ENCODE measurements at places on chromosomes 4 and X.
A peak's percentile ranks its signal among the peaks of the same experiment; 100 is the strongest.

DNA sequence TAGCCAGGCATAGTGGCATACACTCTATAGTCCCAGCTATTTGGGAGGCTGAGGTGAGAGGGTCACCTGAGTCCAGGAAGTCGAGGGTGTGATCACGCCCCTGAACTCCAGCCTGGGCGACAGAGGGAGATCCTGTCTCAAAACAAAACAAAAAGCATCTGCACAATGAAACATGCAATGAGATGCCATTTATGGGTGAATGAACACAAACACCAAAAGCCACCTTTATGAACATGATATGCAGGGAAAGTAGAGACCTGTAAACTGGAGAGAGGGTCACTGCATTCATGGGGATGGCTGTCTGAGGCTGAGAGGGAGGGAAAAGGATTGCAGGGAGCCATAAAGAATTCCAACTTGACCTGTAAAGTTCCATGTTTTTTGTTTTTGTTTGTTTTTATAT is 70.7 kb downstream of the EVC start:
- H3K36me3 ChIP-seq, result no peaks in the 10 kb centered on the region
- DNase-seq, result peak; percentile 7
- no peak overlapping the region for H3K4me3 ChIP-seq
- no peaks in the 10 kb centered on the region for H3K4me1 ChIP-seq
- H3K27me3 ChIP-seq, result no peaks in the 10 kb centered on the region
- no peak overlapping the region for H3K27ac ChIP-seq

GRCh38 chr4:25123236-25123635 is 37.0 kb downstream of the SEPSECS start:
- H3K4me1 ChIP-seq, result peaks cover 10% of the 10 kb centered on the region
- H3K27me3 ChIP-seq, result no peaks in the 10 kb centered on the region
- peaks cover 15% of the 10 kb centered on the region for H3K36me3 ChIP-seq
- no peak overlapping the region for H3K4me3 ChIP-seq
- no peak overlapping the region for H3K27ac ChIP-seq

DNA sequence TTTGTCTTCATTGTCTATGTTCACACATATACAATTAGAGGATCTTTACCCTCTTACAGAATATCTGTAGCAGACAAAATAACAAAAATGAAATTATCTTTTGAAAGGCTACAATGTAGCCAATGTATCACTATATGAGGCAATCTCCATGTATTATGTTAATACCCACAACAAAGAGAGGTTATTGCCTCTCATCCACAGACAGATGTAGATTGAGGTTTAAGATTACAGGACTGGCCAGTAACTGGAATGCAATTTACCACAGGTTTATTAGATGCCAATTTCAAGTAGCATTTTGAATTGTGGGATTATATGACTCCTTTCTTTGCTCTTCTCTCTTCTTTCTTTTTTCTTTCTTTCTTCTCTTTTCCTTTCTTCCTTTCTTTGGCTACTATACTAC is 242.6 kb downstream of the ANKRD50 start:
- H3K36me3 ChIP-seq, result no peaks in the 10 kb centered on the region
- no peaks in the 10 kb centered on the region for H3K4me1 ChIP-seq
- no peak overlapping the region for H3K4me3 ChIP-seq

DNA sequence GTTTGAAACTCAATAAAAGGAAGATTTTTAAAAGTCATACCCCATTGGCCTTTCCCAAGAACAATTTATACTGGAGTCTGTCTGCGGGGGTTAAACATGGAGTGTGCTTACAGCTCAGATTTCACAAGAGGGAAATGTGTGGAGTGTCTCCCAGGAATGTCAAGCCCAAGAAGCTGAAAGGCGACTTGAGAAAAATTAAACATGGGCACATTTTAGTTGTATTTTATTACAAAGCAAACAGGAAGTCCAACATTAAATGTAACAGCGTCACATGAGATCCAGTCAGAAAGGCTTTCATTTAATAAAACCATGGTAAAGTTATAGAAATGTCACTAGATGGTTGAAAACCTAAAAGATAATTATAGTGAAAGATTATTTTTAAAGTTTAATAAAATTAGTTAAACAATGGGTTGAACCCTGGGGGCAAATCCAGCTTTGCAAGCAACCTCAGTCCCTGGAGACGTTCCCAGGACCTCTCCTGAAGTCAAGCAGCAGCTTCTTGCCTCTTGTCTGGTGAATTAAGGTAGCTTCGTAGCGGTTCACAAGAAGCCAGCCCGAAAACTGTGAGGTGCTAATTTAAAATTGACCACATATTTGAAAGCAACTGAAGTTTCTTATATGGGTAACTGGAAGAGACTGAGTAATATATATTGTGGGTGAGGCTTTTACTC is 168.4 kb upstream of the EDNRA start:
- H3K4me3 ChIP-seq, result no peak overlapping the region
- H3K27ac ChIP-seq, result no peak overlapping the region
- DNase-seq, result no peak
- no peaks in the 10 kb centered on the region for H3K36me3 ChIP-seq

DNA sequence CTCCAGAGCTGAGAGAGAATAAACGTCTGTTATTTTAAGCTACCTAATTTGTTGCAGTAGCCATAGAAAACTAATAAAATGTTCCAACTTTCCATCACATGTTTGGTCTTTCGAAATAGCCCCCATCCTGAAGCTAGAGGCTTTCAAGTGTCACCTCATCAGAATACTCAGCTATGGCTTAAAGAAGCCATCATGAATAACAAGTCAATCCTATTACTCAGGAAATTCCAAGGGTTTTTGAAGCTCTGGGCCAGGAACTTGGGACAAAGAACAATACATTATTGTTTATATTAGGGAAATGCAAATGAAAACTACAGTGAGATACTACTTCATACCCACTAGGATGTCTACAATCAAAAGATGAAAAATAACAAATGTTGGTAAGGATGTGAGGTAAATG is 42.2 kb downstream of the TBCK start:
- H3K4me3 ChIP-seq, result no peak overlapping the region
- peaks cover 8% of the 10 kb centered on the region for H3K4me1 ChIP-seq
- H3K27me3 ChIP-seq, result no peaks in the 10 kb centered on the region
- no peak overlapping the region for H3K27ac ChIP-seq

- no peak overlapping the region for H3K4me3 ChIP-seq
- H3K36me3 ChIP-seq, result no peaks in the 10 kb centered on the region
- no peaks in the 10 kb centered on the region for H3K27me3 ChIP-seq
- DNase-seq, result no peak
Observed at GRCh38 chr4:171281359-171281758, 531.8 kb upstream of the GALNTL6 start.
